ENCODE measurements at places on chromosomes 1 and 21. TPM values are rescaled to one million over a fixed set of nuclear protein-coding genes. Genes with fewer than 3 reads are reported as not detected.

Gene ESPN
- total RNA-seq = not detected

DNA sequence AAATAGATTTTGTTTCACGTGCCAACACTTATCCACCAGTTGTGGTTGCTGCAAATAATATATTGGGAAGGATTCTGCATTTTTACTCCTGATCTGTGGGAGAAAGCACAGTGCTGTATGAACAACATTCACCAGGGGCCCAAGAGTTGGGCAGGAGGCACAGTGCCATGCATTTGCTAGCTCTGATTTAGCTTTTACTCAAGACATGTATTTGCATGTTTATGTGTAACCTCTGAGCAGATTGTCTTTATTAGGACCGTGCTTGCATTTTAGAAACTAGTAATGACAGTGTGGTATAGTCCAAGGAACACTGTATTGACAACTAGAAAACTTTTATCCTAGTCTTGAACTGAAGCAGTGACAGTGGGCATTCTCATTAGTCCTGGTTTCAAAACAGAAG is 133.9 kb upstream of the B3GALT2 start:
- no peak overlapping the region for H3K27ac ChIP-seq
- no peak for DNase-seq
- no peaks in the 10 kb centered on the region for H3K27me3 ChIP-seq
- peaks cover 46% of the 10 kb centered on the region for H3K36me3 ChIP-seq
- peaks cover 49% of the 10 kb centered on the region for H3K4me1 ChIP-seq

GRCh38 chr1:232586679-232587078 is 43.3 kb downstream of the SIPA1L2 start:
- H3K27ac ChIP-seq = no peak overlapping the region
- DNase-seq = no peak
- no peak overlapping the region for H3K4me3 ChIP-seq
- no peaks in the 10 kb centered on the region for H3K36me3 ChIP-seq

Gene S100A12
- total RNA-seq = not detected

Gene CR1L
- not detected for total RNA-seq

GRCh38 chr1:27575840-27576331 is 28.1 kb downstream of the AHDC1 start:
- peaks cover 5% of the 10 kb centered on the region for H3K36me3 ChIP-seq
- H3K27ac ChIP-seq = peak overlapping the region; percentile 68
- DNase-seq = no peak
- peaks cover 2% of the 10 kb centered on the region for H3K27me3 ChIP-seq

DNA sequence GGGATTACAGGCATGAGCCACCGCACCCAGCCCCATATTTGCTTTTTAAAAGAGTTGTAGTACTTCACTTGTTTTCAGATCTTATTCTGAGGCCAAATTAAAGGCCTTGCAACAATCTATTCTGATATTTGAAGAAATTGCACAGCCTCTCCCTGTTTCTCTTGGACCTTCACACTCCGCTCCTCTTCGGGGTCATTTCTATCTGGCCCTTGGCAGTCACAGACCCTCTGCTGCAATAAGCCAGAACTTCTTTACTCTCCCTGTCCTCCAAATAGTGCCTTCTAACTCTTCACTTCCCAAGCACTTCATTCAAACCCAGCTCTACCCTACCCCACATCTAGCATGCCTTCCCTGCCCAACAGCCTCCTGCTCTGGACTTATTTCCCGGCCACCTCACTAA is 110.7 kb downstream of the LAMC2 start:
- H3K36me3 ChIP-seq = no peaks in the 10 kb centered on the region
- H3K27ac ChIP-seq = no peak overlapping the region
- peaks cover 22% of the 10 kb centered on the region for H3K4me1 ChIP-seq
- DNase-seq = no peak
- H3K27me3 ChIP-seq = no peaks in the 10 kb centered on the region

- DNase-seq = no peak
- H3K27me3 ChIP-seq = no peaks in the 10 kb centered on the region
- no peaks in the 10 kb centered on the region for H3K4me1 ChIP-seq
- H3K4me3 ChIP-seq = no peak overlapping the region
Observed at GRCh38 chr1:34578306-34578705, 176.5 kb upstream of the GJB5 start.

GRCh38 chr21:25103500-25104207 is 503.6 kb downstream of the MRPL39 start:
- H3K27me3 ChIP-seq = no peaks in the 10 kb centered on the region
- no peak overlapping the region for H3K4me3 ChIP-seq
- DNase-seq = peak; percentile 9

- H3K36me3 ChIP-seq = no peaks in the 10 kb centered on the region
- H3K27ac ChIP-seq = no peak overlapping the region
- no peaks in the 10 kb centered on the region for H3K27me3 ChIP-seq
- no peaks in the 10 kb centered on the region for H3K4me1 ChIP-seq
Observed at GRCh38 chr1:50139339-50140181, 30.8 kb downstream of the ELAVL4 start.

DNA sequence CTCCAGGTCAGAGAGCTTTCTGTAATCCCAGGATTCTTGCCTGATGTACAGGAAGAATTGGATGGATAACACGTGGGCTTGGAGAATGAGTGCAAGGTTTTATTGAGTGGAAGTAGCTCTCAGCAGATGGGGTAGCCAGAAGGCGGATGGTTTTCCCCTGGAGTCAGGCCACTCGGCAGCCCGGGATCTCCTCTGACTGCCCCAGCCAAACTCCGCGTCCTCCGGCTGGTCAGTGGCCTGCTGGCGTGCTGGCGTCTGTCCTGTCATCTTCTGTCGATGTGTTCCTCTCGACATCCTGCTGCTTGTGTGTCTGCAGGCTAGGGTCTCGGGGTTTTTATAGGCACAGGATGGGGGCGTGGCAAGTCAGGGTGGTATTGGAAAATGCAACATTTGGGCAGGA is 27.4 kb upstream of the GJA9 start:
- no peak overlapping the region for H3K4me3 ChIP-seq
- no peaks in the 10 kb centered on the region for H3K27me3 ChIP-seq
- peaks cover 6% of the 10 kb centered on the region for H3K36me3 ChIP-seq
- DNase-seq = no peak
- no peaks in the 10 kb centered on the region for H3K4me1 ChIP-seq
- no peak overlapping the region for H3K27ac ChIP-seq

- peaks cover 29% of the 10 kb centered on the region for H3K36me3 ChIP-seq
- DNase-seq = peak; percentile 44
- H3K27ac ChIP-seq = no peak overlapping the region
Observed at GRCh38 chr1:180188091-180188506, 33.4 kb downstream of the QSOX1 start.

DNA sequence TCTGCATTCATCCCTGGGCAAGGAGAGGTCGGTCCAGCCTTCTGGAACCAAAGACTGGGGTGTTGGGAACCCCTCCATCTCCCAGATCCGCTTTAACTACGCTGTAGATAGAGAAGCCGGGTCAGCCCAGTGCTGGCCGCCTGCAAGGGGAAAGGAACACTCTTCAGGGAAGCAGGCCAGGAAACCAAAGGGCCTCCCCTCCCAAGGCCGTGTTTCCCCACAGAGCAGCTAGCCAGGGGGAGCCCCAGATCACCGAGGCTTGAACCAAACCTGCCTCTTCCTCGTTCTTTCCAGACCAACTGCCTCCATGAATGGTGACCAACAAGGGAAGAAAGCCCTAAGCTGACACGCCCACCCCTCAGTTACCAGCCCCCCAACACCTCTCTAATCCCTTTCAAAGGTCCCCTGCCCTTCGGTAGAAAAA is 1.2 kb upstream of the CHD5 start:
- H3K4me1 ChIP-seq = peaks cover 49% of the 10 kb centered on the region
- peak overlapping the region; percentile 13 for H3K27ac ChIP-seq
- no peak for DNase-seq
- H3K36me3 ChIP-seq = peaks cover 21% of the 10 kb centered on the region
- peak overlapping the region; percentile 29 for H3K4me3 ChIP-seq

- no peak for DNase-seq
- no peaks in the 10 kb centered on the region for H3K36me3 ChIP-seq
- no peak overlapping the region for H3K4me3 ChIP-seq
- H3K27me3 ChIP-seq = peaks cover 19% of the 10 kb centered on the region
- H3K4me1 ChIP-seq = peaks cover 36% of the 10 kb centered on the region
Observed at GRCh38 chr1:205961991-205962820, 18.9 kb upstream of the SLC26A9 start.

GRCh38 chr1:86776108-86776507 is 71.7 kb downstream of the SH3GLB1 start:
- no peaks in the 10 kb centered on the region for H3K27me3 ChIP-seq
- H3K4me3 ChIP-seq = no peak overlapping the region
- H3K4me1 ChIP-seq = peaks cover 74% of the 10 kb centered on the region

DNA sequence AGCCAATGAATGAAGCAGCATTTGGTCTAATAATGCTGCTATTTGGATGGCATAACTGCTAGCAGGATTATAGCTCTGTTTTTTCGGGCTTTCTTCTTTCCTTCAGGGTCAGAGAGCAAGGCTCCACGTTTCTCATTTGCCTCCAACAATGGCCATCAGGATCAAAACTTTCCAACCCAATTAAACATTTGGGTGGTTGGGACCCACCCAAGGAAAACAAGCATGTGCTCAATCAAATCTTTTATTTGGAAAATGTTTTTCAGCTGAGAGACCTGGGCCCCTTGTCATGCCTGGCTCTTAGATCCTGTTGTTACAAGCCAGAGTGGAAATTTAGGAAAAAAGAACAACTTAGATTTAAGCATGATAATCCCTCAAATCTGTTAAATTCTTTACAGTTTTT is 373.1 kb upstream of the USP24 start:
- peaks cover 2% of the 10 kb centered on the region for H3K27me3 ChIP-seq
- no peak for DNase-seq
- no peak overlapping the region for H3K27ac ChIP-seq
- no peak overlapping the region for H3K4me3 ChIP-seq
- no peaks in the 10 kb centered on the region for H3K36me3 ChIP-seq
- H3K4me1 ChIP-seq = peaks cover 47% of the 10 kb centered on the region

- peak; percentile 84 for DNase-seq
- H3K27me3 ChIP-seq = no peaks in the 10 kb centered on the region
- H3K4me3 ChIP-seq = peak overlapping the region; percentile 40
- H3K27ac ChIP-seq = peak overlapping the region; percentile 72
- H3K4me1 ChIP-seq = no peaks in the 10 kb centered on the region
Observed at GRCh38 chr1:86207323-86207722, 50.8 kb upstream of the COL24A1 start.

DNA sequence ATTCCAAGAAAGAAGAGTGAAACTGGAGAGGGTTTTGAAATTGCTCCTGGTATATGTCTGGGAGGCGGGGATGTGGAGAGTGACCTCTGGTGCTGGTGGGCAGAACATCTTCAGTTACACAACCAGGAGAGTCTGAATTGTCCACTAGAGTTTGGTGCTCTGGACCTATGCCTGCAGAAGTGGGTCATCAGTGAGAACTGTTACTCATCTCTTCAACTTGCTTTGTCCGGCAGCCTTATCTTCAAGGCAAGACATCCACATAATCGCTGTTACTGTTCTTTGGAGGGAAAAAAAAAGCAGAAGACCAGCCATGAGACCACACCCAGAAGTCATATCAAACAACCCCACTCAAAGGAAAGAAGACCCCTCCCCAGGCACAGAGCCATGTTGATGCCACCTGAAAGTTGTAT is 14.9 kb downstream of the SH2D1B start:
- no peaks in the 10 kb centered on the region for H3K36me3 ChIP-seq
- no peaks in the 10 kb centered on the region for H3K4me1 ChIP-seq
- peaks cover 22% of the 10 kb centered on the region for H3K27me3 ChIP-seq
- H3K4me3 ChIP-seq = no peak overlapping the region

Gene DDAH1
- 269 TPM for total RNA-seq

DNA sequence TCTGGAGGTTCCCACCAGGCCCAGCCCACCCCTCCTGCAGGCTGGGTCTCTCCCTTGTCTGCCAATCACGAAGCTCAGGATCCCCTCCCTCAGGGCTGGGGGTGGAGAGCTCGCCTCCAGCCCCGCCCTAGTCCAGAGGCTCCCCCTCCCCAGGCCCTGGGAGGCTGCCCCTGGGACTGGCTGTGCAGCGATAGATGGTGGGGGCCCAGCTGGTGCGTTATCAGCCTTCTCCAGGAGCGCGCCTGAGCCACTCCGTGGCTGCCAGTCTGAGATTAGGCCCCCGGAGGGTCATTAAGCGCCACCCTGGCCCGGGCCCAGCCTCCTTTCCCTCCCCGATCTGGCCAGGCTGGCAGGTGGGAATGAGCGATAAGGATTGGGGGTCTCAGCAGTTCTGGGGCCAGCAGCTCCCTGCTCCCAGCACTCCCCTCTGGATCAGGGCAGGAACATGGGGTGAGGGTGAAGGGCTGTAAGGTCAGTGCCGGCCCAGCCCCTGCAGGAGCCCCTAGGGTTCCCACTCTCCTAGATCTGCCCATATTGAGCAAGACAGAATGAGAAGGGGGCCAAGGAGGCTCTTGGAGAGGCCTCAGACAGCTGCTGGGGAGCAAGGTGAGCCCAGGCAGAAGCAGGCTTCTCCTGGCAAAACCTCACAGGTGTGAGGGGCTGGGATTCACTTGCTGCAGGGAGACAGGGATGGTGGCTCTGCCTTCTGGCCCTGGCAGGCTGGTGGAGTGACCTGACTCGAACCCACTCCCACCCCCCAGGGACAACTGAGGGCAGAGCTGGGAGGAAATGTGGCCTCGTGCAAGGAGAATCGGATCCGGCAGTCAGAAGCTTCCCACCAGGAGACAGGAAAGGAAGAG is 8.5 kb downstream of the PDZK1IP1 start:
- H3K27ac ChIP-seq = peak overlapping the region; percentile 44
- H3K36me3 ChIP-seq = no peaks in the 10 kb centered on the region
- no peak for DNase-seq
- peaks cover 40% of the 10 kb centered on the region for H3K4me1 ChIP-seq

Gene KCNK2
- 59.1 TPM for total RNA-seq

Gene GSTM5
- total RNA-seq = 9.4 TPM

- H3K36me3 ChIP-seq = 0 out of 2 replicates have a peak, but pooled peaks cover 4% of the 10 kb centered on the region
- H3K4me1 ChIP-seq = peaks cover 73% of the 10 kb centered on the region
- peak overlapping the region; percentile 96 for H3K27ac ChIP-seq
- peak; percentile 46 for DNase-seq
- peak overlapping the region; percentile 80 for H3K4me3 ChIP-seq
- H3K27me3 ChIP-seq = peaks cover 6% of the 10 kb centered on the region
Observed at GRCh38 chr1:159849626-159850366, 12.7 kb downstream of the VSIG8 start.

Gene GPR3
- total RNA-seq = 2.1 TPM

DNA sequence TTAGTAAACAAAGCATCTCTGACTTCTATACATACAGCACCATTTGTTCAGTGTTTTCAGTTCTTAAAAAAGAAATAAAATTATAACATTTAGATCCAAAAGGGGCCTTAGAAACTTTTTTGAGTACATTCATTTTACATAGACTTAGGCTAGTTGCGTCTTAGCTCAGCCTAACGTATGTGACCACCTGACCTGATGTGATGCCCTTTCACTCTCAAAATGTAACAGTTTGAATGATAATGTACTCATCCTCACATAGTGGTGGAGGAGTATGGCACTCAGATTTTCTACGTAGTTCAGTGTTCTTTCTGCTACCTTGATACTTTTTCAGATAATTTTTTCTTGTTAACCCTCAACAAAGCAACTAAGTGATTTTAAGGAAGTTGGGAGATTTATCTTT is 43.4 kb downstream of the RPRD2 start:
- H3K36me3 ChIP-seq = 0 out of 2 replicates have a peak, but pooled peaks cover 5% of the 10 kb centered on the region
- no peak overlapping the region for H3K4me3 ChIP-seq
- no peaks in the 10 kb centered on the region for H3K27me3 ChIP-seq
- no peak overlapping the region for H3K27ac ChIP-seq

Gene ZNF684
- 2.0 TPM for total RNA-seq

Gene NTNG1
- 2.7 TPM for total RNA-seq

Gene BNIPL
- total RNA-seq = 0.26 TPM

- no peak overlapping the region for H3K4me3 ChIP-seq
- no peaks in the 10 kb centered on the region for H3K4me1 ChIP-seq
- H3K27ac ChIP-seq = no peak overlapping the region
- no peaks in the 10 kb centered on the region for H3K36me3 ChIP-seq
- DNase-seq = no peak
- H3K27me3 ChIP-seq = peaks cover 3% of the 10 kb centered on the region
Observed at GRCh38 chr1:37175666-37176215, 141.4 kb upstream of the GRIK3 start.

All from HFFc6 (cell line).